ENCODE measurements at places on chromosomes 4 and X.

GRCh38 chr4:168664242-168664891 lies 167.5 kb downstream of the PALLD start:
- no peak for DNase-seq

- no peak for DNase-seq
These were observed 95.5 kb upstream of the ATP6AP2 start for GRCh38 chrX:40485102-40485826.

DNA sequence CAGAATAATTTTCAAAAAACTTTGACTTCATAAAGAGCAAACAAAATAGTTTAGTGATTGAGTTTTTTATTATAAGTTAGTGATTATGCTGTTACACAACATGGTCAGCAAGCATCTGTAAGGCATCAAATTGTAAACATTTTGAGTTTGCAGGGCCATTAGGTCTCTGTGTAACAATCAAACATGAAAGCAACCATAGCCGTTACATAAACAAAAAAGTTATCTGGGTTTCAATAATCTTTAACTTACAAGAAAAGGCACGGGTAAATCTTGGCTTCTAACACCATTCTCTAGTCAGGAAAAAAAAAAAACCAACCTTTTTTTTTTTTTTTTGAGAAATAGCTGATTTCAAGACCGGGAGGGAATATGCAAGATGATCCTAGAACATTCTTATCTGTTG lies 1941.1 kb downstream of the PCDH7 start:
- no peak for DNase-seq

DNA sequence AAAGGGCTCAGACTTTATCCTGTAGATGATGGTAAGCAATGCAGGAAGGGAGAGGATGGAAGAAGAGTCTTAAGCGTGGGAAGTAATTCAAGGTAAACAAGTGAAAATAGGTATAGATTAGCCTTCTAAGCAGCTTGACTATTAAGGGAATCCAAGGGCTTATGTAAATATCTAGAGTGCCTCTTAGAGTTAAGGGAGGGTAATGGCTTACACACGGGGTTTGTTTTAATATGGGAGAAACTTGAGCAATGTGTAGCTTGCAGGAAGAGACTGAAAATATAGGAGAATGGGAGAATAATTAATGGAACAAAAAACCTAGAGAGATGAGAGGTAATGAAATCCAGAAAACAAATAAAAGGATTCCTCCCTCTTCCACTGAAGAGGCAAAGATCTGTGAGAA lies 12.8 kb upstream of the SAP30 start:
- DNase-seq, result no peak

GRCh38 chr4:171022824-171023230 lies 790.4 kb upstream of the GALNTL6 start:
- no peak for DNase-seq

- no peak for DNase-seq
These were observed 33.9 kb downstream of the ANK2 start for GRCh38 chr4:113083346-113083745.

DNA sequence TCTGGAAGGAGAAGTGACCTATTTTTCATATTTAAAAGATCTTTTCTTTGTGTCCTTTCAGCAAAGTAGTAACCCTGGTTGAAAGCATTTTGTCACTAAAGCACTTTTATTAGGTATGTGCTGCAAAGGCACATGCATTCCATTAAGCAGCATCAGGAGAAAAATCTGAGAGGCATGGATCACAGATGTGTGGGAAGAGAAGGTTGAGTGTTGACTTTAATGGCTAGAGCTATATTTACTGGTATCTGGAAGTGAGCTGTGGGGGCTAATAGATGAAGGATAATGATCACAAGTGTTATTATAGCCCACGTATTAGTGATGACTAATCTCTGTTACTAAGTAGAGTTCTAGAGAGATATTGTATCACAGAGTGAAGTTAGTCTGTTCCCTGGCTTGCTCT lies 1520.7 kb downstream of the ARAP2 start:
- DNase-seq, result no peak
